ENCODE measurements at places on chromosomes 7 and 10.

- no peak for DNase-seq
These were observed 39.2 kb downstream of the AIFM2 start for GRCh38 chr10:70093335-70093944.

DNA sequence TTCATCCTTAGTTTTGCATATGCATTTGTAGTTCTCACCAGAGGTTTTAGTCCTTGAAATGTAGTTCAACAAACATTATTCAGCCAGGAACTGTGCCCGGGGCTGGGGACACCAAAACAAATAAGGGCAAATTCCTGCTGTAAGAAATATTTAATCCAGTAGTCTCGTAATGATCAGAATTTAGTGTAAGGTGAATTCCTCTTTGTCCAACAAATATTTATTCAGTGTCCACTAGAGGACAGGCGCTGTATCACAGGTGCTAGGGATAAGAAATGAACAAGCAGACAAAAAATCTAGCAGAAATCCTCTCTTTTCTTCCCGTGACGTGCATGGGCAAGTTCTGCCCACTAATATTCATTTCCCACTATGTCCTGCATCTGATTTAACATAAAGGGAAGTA lies 17.6 kb downstream of the LGI1 start:
- DNase-seq, result no peak

GRCh38 chr7:135258585-135258984 lies 24.9 kb downstream of the STRA8 start:
- no peak for DNase-seq

GRCh38 chr7:156751319-156751718 lies 110.7 kb downstream of the RNF32 start:
- no peak for DNase-seq
